ENCODE measurements at places on chromosomes 6 and 20.

- DNase-seq, result no peak
Observed at GRCh38 chr6:170143401-170144150, 147.3 kb downstream of the DLL1 start.

DNA sequence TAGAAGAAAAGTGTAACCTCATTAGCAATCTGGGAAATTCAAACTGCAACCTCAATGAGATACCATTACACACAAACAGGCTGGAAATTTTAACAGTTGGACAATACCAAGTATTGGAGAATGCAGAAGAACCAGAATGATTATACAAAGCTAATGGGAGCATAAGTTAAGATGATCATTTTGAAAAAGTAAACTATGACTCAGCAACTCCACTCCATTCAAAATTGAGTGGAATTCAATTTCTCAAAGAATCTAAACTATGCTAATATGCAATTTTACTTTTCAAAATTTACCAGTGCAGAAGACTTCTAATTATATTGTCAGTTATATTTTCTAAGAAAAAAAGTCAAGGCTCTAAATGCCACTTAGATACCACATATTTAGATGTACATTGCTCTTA lies 17.2 kb downstream of the GPLD1 start:
- no peak for DNase-seq

- DNase-seq, result peak; percentile 90
Observed at GRCh38 chr6:13814176-13814937, at the start of gene MCUR1. MCUR1 (minus strand) TSS chr6:13814557; CDS start chr6:13814429, 128 bp downstream.

DNA sequence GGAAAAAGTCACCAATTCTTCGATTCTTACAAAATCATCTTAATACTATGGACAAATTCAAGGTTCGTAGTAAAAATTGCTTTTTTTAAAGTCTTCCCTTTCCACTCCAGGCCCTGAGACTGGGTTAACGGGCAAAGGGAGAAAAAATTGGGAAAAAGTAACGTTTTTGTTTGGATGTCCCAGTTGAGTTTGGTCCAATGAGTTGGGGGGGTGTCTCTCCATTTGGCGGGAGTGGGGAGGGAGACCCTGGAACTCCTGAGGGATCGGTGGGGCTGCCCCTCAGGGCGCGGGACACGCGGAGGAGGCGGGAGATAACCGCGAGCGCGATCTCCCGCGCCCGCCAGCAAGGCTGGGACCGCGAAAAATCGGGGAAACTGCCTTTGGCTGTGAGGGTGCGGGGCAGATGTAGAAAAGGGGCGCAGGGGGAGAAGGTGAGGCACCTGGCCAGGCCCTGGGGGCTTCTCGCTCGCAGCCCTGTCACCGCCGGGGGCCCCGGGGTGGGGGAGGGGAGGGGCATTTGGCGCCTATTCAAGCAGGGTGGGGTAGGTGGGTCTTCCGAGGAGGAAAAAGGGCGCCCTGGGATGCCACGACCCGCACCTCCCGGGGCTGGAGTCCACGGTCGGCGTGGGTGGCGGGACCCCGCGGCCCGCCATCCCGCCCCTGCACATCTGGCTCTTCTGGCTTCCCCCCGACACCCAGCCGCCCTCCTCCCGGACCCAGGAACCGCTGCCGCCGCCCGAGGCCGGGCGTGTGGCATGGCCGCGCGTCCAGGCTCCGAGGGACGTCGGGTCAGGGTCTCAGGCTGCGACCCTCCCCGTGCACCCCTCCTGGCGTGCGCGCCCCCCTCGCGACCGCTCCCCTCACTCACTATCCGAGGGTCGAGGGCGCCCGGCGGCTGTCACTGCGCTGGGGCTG lies 595 bp downstream of the FBXO5 start:
- no peak for DNase-seq

GRCh38 chr6:15475261-15475660 lies 187.6 kb downstream of the DTNBP1 start:
- DNase-seq, result no peak

DNA sequence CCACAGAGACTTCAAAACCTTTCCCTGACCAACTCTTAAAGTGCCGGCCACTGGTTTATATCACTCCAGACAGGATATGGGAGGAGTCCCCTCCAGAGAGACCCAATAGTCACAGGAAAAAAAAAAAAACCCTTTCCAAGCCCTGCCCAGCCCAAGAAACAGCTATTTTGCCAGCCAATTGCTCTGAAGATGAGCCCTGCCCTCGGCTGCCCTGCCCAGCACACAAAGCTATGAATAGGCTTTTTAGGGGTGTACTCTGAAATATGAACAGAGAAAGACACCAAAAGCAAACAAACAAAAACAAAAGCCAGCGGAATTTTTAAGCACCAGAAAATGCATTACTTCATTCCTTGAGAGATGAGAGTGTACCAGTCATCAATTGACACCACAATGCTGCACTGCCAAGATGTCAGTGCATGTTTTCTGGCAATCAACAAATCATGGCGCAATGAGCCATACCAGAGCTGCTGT lies 275.1 kb downstream of the C6orf118 start:
- no peak for DNase-seq

DNA sequence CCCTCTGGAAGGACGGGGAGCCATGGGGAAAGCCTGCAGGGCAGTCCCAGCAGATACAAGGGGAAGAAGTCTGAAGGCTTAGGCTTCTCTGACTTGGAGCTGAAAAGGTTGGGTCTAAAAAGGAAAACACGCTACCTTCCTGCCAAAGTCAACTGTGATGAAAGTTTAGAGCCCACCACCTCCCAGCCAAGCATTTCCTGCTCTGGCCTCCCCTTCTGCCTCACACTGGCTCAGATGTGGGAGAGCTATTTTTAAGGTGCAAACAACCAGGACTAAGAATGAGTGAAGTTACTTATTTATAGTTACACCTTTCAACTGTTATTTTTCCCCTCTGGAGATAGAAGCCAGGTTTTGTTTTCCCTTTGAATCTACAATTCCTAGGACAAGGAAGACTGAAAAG lies 21.2 kb downstream of the NEDD9 start:
- DNase-seq, result no peak

DNA sequence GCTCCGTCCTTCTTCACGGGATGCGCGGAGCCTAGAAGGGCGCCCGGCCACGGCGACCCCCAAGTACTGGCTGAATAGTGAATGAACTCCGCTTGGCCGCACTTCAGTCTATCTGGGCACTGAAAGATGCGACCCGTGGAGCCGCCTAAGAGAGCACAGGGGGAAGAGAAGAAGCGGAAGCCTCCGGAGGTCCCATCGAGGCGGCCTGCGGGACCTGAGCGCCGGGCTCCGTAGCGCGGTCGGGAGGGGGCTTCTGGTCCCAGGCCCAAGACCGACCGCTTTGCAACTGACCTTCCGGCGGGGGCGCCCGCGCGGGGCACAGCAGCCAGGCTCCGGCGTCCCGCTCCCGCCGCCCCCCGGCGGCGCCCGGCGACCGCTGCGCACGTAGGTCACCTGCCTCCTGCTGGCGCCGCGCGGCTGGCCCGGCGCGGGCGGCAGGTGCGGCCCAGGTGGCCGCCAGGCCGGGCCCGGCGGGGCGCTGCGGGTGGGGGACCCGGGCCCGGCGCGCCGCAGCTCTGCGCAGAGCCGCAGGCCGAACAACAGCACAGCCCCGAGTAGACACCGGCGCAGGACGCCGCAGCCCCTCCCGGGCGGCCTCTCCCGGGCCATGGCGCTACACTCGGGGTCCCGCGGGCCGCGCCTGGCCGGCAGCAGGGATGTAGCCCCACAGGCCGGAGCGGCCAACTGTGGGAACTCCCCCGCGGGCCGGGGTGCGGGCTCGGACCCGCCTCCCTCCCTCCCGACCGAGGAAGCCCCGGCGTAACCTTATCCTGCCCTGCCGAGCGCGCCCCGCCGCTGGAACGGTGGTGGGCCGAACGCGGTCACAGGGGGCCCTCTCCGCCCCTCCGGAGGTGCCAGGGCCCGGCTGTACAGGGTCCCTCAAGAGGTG lies at the start of gene METTL24:
METTL24 (minus strand) TSS at position 686 of the 889 bp plus-strand sequence; CDS start at position 609, 77 bp downstream.
- peak; percentile 11 for DNase-seq

DNA sequence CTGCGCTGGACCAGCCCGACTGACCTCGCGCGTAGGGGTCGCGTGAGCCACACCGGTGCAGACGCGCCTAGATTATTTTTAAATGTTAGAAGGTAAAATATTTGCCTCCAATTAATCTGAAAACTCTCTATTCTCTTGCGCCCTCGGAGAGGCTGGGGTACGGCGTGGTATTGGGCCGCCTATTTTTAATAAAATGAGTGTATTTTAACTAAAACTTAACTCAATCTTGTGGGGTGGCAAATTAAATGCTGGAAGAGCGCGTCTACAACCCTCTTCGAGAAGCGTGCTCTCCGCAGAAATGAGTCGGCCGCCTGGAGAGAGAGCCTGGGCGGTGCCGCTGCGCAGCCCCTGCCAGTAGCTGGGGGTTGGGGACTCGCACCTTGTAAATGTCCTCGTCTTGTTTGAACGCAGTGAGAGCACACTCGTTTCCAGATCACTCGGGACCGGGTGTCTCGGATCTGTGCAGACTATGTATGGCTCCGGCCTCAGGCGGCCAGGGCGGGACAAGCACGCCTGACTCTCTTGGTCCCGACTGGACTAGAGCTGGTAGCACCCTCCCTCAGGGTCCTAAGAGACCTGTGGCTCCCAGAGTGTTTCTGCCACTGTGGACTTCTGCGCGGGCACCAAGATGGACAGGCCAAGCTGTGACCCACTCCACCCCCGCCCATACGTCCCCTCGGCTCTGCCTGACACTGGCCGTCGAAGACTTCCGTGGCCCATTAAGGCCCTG lies 2.0 kb upstream of the MAFB start:
- DNase-seq, result no peak

DNA sequence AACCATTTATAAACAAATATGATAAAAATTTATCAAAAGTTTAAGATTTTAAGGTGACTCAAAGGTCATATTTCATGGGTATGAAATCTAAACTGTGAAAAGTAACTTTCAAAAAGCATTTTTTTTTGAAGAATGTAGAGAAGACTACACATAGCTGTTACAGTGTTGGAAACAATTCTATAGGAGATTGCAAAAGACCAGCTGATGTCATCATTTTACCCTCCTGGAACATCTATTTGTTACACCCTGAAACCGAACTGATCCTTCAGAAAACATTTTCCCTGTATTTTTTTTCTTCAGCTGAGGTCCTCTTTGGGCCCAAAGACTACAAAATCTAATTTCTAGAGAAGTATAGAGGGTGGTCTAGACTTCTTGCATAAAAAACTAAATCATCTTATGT lies 297.5 kb upstream of the FERMT1 start:
- no peak for DNase-seq

GRCh38 chr20:12358006-12358654 lies 440.4 kb downstream of the BTBD3 start:
- peak; percentile 14 for DNase-seq

GRCh38 chr6:117401799-117402198 lies 23.9 kb downstream of the ROS1 start:
- no peak for DNase-seq

DNA sequence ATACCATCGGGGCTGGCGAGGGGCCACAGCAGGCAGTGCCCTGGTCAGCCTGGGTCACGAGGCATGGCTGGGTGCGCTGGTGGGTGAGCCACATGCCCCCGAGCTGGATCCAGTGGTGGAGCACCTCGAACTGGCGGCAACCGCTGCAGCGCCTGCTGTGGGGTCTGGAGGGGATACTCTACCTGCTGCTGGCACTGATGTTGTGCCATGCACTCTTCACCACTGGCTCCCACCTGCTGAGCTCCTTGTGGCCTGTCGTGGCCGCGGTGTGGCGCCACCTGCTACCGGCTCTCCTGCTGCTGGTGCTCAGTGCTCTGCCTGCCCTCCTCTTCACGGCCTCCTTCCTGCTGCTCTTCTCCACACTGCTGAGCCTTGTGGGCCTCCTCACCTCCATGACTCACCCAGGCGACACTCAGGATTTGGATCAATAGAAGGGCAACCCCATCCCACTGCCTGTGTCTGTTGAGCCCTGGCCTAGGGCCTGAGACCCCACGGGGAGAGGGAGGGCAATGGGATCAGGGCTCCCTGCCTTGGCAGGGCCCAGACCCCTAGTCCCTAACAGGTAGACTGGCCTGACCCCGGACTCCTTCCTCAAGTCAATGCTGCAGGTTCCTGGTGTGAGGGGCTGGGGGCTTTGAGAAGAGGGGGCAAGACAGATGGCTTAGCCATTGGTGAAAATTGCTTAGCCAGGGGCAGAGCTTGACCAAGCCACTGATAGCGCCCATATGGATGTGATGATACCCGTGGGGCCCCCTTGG lies 598 bp downstream of the TMEM239 start:
- DNase-seq, result no peak

DNA sequence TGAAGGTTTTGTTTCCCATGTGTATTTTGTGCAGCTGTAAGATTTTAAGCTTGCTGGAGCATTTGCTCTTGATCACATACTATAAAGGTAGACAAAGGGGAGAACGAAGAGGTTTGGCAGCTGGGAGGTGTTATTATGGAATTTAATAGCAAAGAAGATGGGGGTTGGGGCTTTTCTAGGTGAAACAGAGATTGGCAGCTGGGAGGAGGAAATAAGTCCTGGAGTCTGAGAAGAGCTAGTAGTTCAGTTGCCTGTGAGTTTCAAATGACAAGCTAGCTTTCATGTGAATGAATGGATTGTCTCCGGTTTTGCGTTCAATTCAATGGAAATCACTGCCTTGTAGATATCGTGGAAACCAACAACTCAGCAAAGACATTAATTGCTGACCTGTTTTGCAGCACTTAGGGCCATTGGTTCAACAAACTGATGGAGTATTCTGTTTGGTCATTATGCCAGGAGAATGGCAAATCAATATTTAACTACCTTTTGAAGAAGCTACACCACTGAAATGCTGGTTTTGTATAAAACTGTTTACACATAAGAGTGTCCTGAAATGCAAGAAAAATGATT lies 38.1 kb upstream of the FLRT3 start:
- DNase-seq, result no peak

DNA sequence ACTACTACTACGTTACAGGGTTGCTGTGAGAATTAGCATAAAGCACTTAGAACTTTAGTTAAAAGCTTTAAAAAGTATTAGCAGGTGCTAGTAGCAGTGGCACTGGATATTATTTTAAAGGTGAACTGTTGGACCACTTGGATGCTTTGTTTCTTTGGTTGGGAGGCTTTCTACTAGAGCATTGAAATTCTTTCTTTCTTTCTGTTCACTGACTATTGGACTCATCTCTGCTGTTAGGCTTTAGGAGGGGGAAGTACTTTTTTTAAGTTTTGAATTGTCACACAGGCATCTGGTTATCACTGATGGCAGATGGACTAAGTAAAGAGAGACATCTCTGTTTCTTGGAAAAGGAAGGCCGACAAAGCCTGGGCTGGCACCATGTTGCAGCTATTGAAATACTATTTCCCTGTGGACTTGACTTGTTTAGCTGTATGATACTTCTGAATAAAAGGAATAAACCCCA lies 4.8 kb downstream of the TBPL1 start:
- no peak for DNase-seq

- no peak for DNase-seq
Observed at GRCh38 chr6:40038626-40039025, 104.4 kb upstream of the MOCS1 start.

DNA sequence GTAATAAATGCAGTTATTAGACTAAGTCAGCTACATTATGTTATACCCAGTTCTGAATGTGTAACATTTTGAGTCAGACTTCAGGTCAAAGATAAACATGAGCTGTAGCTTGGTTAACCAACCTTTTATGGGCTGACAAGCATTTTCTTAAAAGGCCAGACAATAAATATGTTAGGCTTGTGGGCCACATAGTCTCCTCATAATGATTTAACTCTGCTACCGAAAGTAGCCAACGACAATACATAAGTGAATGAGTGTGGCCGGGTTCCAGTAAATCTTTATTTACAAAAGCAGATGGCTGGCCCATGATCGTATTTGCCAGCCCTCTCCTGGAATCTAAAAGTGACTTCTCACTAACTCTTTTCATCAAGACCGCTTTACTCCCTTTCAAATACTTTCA lies 49.9 kb downstream of the ATG5 start:
- no peak for DNase-seq

GRCh38 chr20:24403406-24403805 lies 66.0 kb upstream of the SYNDIG1 start:
- DNase-seq, result no peak

GRCh38 chr6:142635130-142635529 lies 309.8 kb downstream of the HIVEP2 start:
- DNase-seq, result peak; percentile 25
